ENCODE measurements at places on chromosomes 2 and 18.

DNA sequence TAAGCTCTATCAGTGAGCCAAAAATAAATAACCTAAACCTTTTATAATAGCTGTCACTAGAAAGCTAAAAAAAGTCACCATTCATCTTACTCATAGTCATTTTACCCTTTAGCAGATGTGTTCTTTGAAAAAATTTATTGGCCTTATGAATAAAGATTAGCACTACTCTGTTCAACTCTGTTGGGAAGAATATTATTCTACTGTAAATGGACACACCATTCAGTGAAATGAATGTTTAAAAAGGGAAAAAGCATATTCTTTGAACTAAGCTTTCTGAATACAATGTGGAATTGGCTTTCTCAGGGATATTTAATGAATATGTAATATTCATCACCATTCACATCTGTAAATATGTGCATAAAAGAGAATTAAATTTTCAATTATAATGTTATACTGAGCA, 422.0 kb downstream of the CBLN2 start:
- no peak for DNase-seq

GRCh38 chr2:164692114-164692513, 70.8 kb upstream of the GRB14 start:
- DNase-seq, result no peak

DNA sequence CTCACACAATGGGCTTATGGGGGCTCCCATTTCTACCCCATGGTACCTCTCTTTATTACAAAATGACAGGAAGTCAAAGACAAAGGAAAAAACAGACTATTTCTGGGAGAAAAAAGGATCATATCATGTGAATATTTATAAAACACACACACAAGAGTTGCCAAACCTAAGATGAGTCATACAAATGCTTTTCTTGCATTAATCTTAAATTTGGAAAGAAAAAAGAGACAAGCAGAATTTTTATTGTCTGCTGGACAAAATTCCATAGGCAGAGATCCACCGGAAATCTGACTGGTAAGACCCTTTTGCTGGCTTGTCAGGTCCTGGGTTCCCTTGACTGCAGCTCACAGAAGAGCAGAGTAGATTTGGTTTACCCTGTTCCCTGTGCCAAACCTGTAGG, 1732.3 kb upstream of the PIK3C3 start:
- no peak for DNase-seq

DNA sequence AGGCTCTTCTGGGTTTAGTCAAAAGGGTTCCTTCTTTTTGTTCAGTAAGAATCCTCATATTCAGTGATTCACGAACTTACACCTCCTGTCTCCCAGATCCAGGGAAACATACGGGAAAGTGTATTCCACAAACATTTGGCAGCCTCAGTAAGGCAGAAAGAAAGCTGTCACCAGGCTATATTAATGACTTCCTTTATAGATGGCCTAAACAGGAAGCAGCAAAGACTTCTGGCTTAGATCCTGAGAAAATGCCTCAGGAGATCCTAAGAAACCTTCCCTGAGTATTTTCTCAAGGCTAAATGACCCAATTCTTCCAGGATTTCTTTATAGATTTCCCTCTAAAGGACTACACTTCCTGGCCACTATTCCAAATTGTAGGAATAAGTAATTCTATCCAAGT, 1995.5 kb upstream of the CELF4 start:
- DNase-seq, result no peak

DNA sequence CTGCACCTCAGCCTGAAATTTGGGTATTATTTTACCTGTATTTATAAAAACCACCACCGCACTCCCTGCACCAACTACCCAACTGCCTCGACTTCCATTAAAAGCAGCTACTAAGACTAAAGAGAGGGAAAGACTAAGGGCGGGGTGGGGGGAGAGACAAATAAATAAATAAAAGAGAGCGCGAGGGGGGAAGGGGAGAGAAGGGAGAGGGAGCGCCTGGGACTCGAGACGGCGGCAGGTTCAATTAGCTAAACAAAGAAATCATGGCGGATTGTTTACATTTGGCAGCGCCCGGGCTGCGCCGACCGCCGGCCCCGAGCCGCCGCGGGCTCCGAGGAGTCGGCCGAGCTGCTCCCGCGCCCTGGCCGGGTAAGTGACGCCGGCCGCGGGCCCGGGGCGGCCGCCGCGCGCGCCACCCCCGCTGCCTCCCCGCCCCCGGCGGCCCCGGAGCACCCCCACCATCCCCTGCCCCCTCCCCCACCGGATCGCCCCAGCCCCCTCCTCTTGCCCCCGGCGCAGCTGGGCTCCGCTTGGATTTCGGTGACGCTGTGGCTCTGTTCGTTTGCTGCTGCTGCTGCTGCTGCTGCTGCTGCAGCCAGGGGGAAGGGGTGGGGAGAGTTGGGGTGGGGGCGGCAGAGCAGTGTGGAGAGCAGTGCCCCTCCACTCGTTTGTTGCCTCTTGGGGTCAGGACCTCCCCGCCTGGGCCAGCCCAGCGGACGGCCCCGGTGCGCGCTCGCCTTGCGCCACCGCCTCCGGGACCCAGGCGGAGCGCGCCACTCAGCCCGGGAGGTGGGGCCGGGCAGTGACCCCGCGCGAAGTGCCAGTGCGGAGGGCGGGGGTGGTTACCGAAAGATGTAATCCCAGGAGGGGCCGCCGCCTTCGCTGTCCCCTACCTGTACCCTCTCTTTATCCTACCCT, 187.2 kb upstream of the FANCL start:
- peak; percentile 15 for DNase-seq

DNA sequence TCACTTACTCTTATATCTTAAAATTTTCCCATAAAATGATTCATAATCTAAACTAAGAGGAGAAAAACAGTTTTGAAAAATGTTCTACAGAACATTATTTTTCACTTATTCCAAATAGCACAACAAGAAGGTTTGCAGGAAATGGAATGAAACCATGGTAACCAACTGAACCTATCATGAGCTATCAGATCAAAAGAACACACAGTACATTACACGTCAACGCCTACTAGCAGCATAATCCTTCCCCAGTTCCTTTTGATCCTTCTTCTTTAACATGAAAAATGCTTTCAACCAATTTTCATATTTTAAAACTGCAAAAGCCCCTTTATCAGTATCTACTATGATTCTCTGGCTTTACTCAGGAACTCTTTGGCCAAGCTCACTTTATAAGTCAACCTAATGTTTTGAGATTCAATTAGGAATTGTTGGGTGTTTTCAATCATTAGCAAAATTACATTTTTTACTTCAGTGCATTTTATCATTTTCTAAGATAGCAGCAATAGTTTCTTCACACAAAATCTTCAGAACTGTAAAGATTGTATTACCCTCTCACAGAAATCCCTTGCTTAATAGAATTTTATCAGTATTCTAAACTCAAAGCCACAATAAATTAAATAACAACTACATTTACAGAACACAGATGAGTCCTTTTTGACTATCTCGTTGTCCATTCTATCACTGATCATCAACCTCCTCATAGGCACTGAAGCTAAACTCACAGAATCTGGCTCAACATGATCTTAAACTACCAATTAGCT, 102.5 kb downstream of the CHN1 start:
- no peak for DNase-seq

- no peak for DNase-seq
Measured at GRCh38 chr18:6086731-6087130, 191.4 kb upstream of the TMEM200C start.

DNA sequence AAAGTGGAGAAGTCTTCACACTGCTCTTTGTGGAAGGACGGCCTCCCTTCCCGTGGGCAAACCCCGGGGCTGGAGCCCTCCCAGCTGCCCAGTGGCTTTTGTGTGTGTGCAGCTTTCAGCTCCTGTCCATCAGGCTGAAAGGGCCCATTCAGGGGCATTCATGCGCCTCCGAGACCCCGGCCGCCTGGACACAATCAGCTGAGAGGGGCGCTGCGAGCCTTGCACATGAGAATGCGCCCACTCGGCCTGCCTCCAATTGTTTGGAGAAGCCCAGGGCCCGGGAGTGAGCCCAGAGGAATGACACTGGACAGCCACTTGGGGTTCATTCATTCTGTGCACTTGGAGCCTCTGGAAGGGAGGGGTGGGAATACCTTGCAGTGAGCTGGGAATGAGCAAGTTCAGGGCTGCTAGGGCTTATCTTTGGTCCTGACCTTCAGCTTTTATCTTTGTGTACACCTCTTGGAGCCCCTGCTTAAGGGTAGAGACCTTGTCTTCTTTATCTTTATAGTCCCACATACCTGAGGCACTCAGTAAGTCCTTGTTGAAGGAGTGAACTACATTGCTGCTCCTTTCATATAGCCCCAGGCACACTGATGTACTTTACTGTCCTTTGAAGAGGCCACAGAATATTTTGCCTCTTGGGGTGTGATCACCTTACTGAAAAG, 56.5 kb downstream of the TCF7L1 start:
- no peak for DNase-seq

DNA sequence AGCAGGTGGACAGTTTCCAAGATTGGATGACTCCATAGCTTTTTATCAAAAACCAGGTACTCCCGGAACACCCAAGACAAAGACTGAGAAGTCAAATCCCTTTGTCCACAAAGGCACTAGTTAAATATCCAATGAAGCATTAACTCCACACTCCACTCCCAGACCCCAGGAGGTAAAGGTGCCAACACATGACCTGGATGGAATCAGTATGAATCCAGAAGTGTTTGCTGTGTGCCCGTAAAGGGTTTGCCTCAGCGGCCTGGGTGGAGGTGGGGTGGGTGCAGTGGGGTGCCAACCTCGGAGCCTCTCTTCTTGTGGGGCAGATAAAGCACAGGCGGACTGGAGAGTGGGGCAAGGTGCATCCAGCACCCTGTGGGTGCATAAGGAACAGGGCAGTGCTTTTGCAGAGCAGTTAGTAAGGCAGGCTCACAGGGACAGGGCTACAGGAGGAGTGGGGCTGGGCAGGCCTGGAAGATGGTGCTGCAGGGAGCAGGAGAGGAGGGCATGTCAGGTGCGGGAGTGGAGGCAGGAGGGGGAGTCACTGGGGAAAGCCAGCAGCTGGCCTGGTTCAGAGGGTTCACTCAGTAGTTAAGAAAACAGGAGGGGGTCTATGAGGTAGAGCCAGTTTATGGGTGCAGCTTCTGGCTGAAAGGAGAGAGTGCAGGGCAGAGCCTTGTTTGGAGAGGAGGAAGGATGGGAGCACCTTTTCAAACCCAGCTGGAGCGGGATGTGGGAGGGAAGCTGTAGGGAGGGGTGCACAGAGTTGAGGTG, 208.4 kb upstream of the SMAD2 start:
- no peak for DNase-seq

DNA sequence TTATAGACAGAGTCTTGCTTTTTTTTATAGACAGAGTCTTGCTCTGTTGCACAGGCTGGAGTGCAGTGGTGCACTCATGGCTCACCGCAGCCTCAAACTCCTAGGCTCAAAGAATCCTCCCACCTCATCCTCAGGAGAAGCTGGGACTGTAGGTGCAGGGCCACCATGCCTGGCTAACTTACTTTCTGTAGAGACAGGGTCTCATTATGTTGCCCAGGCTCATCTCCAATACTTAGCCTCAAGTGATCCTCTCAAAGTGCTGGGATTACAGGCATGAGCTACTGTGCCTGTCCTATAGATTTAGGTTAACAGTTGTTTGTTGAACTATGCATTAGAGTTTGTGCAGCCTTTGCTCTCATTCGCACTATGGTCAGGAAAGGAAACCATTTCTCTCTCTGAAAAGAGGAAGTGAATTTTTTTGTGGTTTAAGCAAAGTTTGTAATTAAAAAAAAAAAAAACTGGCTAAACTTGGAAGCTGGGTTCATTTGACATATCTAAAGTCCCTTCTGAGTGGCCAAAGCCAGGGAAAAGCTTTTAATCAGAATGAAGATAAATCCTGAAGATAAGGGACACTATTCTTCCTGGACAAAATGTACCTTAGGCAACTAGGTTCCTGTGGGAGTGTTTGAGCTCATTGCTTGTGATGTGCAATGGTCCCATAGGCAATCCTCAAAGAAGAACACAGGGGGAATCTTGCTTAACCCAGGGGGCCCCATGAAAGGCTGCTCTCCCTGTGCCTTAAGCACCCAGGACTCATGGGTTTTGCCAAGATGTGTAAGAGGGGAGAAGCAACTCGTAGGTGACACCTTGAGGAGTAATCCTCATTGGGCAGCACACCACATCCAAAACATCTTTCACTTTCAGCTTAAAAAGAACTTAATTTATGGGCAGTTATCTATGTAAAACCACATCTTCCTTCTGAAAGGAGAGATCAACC, 201.7 kb downstream of the MREG start:
- no peak for DNase-seq

GRCh38 chr2:137747509-137747908, 216.8 kb upstream of the HNMT start:
- DNase-seq, result no peak

GRCh38 chr18:48761582-48761981, 189.2 kb downstream of the SMAD7 start:
- DNase-seq, result no peak

DNA sequence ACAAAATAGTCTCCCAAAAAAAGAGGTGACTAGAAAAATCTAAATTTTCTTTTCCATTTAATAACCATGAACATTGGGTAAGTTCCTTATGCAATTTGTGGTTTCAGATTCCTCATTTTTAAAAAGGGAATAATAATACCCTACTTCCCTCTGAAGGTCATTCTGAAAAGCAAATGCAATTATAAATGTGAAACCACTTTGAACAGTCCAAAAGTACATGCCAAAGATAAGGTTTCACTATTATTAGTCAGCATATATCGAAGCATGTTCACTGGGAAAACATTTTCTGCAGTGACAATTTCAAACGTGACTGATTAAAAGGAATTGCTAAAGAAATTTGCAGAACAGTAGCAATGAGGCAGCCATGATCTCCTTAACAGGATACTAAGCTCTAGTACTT, 100.1 kb upstream of the RNF152 start:
- DNase-seq, result no peak

- DNase-seq, result no peak
Measured at GRCh38 chr2:32235315-32235714, 29.4 kb downstream of the NLRC4 start.

GRCh38 chr2:65436169-65436823, 3.9 kb upstream of the SPRED2 start:
- peak; percentile 94 for DNase-seq

- no peak for DNase-seq
Measured at GRCh38 chr2:233490831-233491230, 75.8 kb downstream of the USP40 start.

GRCh38 chr18:9404565-9405060, 70.0 kb downstream of the TWSG1 start:
- DNase-seq, result no peak

- DNase-seq, result no peak
Measured at GRCh38 chr2:223771475-223771874, 65.9 kb downstream of the AP1S3 start.

GRCh38 chr2:20393986-20394385, 43.3 kb upstream of the PUM2 start:
- DNase-seq, result no peak

GRCh38 chr2:64018701-64019082, 536 bp downstream of the VPS54 start:
- DNase-seq, result peak; percentile 62

Data from ovary (tissue), 10 donors.